ENCODE measurements at places on chromosomes 2 and 18. TPM values are rescaled to one million over a fixed set of nuclear protein-coding genes. Genes with fewer than 3 reads are reported as not detected.

SNORC gene
- total RNA-seq: 1.7 TPM

MC5R gene
- not detected for total RNA-seq

APCDD1 gene
- total RNA-seq: not detected

GKN1 gene
- not detected for total RNA-seq

DNER gene
- not detected for total RNA-seq

PRKAG3 gene
- total RNA-seq: not detected

SP5 gene
- total RNA-seq: not detected

RGPD8 gene
- total RNA-seq: 14.7 TPM

ARHGEF33 gene
- 0.34 TPM for total RNA-seq

GRCh38 chr18:50820901-50821520, 1.2 kb upstream of the MRO start:
- no peaks in the 10 kb centered on the region for H3K4me1 ChIP-seq
- no peak overlapping the region for H3K27ac ChIP-seq
- no peak for DNase-seq
- no peaks in the 10 kb centered on the region for H3K27me3 ChIP-seq
- H3K4me3 ChIP-seq: no peak overlapping the region
- no peaks in the 10 kb centered on the region for H3K36me3 ChIP-seq

GRCh38 chr2:74559912-74560311, 5.4 kb downstream of the DOK1 start:
- peaks cover 4% of the 10 kb centered on the region for H3K36me3 ChIP-seq
- DNase-seq: no peak
- H3K27ac ChIP-seq: no peak overlapping the region
- peaks cover 11% of the 10 kb centered on the region for H3K27me3 ChIP-seq

DNA sequence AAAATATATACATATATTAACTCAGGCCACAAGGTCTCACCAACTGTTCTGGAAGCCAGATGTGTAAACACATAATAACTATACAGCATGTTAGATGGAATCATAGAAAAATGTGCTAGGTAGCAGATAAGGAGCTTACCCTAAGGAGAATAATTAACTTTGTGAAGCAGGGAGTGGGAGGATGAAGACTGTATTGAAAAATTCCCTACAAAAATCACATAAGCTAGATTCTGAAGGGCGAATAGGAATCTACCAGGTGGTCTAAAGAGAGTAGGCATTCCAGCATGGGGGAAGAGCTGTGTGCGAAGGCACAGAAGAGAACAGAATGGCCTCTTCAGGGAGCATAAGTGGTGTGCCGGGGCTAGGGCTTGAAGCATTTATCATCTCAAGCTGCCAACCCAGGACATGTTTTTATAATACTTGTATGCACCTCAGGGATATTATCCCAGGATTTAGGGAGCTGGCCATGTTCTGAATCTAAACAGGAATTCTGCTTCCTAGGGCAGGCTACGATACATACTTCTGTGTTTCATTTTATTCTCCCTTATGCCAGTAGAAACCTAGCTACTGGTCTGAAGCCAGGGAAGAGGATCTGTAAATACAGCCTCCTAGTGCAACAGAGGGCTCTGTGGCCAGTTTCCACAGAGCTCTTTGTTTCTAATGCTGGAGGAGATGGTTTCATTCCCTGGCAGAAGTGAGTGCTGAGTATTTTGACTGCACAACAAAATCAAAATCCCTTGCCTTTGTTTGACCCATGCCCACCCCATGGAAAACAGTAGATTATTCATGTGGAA, 56.7 kb downstream of the NEMP2 start:
- H3K4me1 ChIP-seq: no peaks in the 10 kb centered on the region
- no peak for DNase-seq
- no peak overlapping the region for H3K4me3 ChIP-seq
- H3K36me3 ChIP-seq: peaks cover 18% of the 10 kb centered on the region
- H3K27me3 ChIP-seq: no peaks in the 10 kb centered on the region

GRCh38 chr2:70921839-70922234, 13.9 kb upstream of the ATP6V1B1 start:
- H3K4me3 ChIP-seq: no peak overlapping the region
- no peak for DNase-seq
- H3K36me3 ChIP-seq: no peaks in the 10 kb centered on the region
- H3K4me1 ChIP-seq: no peaks in the 10 kb centered on the region
- no peak overlapping the region for H3K27ac ChIP-seq
- H3K27me3 ChIP-seq: peaks cover 11% of the 10 kb centered on the region

DNA sequence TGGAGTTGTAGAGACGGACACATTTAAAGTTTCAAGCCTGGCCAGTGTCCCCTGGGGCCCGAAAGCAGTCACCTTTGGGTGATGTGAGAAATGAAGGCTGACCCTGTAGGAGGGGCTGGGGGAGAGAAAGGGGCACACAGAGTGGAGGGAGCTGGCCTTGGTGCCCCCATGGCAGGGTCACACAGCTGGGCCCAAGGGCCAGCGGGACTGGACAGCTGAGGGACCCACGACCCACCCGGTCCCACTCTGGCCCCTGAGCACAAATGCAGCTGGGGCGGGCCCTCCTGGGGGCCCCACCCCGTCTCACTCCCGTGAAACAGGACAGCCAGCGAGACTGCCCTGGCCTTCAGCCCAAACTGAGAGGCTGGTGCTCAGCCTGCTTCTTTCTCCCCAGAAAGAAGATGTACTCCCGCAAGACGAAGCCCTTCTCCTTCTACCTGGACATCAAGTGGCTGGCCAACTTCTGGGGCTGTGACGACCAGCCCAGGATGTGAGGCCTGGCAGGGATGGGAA, 6.1 kb downstream of the AGXT start:
- no peak overlapping the region for H3K27ac ChIP-seq
- H3K27me3 ChIP-seq: no peaks in the 10 kb centered on the region
- H3K4me3 ChIP-seq: no peak overlapping the region
- no peaks in the 10 kb centered on the region for H3K36me3 ChIP-seq
- no peaks in the 10 kb centered on the region for H3K4me1 ChIP-seq

DNA sequence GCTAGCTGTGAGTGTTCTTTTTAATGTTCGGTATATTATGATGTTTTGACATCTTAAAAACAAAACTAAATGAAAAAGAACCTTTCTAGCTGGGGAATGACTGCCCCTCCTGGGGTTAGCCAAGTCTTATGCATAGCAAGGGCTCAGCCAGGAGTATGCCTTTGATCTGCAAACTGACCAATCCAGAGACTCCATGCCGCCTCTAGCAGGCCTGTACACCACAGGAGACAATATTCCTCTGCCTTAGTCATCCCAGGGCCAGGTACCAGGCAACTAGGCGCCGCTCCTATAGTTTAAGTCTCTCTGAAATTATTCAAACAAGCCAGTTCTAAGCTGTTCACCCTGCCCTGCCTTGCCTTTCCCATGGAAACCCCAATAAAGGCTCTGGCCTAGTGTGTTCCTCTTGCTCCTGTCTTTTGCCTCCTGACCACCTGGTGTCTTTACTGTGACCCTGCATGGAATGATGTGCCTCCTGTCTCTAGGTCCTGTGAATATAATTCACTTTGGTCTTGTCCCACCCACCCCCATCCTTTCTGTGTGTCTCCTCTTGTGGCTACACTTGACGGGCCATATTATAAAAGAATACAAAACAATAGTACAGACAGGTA, 52.0 kb upstream of the CHN1 start:
- no peaks in the 10 kb centered on the region for H3K4me1 ChIP-seq
- no peaks in the 10 kb centered on the region for H3K27me3 ChIP-seq
- H3K4me3 ChIP-seq: no peak overlapping the region
- no peak for DNase-seq
- H3K36me3 ChIP-seq: peaks cover 9% of the 10 kb centered on the region

DNA sequence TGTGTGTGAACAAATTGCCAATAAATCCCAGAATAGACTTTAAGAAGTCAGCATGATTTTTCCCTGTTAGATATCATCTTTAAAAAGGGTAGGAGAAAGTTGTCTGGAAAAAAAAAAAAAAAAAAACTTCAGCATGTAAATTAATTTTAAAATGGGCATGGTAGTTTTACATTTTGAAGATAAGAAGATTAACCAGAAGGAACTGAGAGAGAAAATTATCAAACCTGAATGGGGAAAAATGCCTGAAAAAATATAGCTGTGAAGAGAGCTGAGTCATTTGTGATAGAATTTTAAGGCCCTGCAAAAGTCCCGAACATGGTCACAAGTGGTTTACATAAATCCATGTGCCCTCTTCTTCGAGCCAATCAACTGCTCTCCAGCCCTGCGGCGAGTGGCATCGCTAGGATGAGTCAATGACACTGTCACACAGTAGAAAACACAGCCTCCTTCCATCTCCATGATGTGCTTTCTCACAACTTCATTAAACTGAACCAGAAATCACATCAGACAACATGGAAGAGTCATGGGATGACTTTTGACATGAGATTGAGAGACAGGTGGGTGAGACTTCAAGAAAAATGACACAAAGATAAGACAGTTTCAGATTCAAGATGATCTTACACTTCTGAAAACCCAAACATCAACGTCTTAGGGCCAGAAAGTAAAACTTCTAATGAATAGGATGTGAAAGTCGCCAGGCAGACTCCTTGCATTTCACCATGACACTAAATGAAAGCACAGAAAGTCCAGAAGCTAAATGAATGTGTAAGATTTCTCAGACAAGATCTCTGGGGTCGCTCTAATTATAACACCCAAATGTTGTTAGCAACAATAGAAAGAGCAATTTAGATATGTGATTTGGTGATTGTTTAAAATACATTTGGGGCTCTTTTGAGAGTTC, 273.0 kb upstream of the ID2 start:
- peaks cover 34% of the 10 kb centered on the region for H3K4me1 ChIP-seq
- DNase-seq: peak; percentile 91
- peak overlapping the region; percentile 0 for H3K4me3 ChIP-seq
- H3K27ac ChIP-seq: peak overlapping the region; percentile 79
- H3K36me3 ChIP-seq: no peaks in the 10 kb centered on the region
- no peaks in the 10 kb centered on the region for H3K27me3 ChIP-seq

DNA sequence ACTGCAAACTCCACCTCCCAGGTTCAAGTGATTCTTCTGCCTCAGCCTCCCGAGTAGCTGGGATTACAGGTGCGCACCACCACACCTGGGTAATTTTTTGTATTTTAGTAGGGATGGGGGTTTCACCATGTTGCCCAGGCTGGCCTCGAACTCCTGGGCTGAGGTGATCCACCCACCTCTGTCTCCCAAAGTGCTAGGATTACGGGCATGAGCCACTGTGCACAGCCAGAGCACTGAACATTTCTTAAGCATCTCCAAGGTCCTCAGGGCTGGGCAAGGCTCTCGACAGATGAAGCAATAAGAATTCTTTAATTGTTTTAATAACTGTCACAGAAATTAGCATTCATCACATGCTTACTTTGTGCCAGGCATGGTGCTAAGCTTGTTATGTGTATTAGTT, 4.1 kb downstream of the ATOH8 start:
- H3K4me1 ChIP-seq: peaks cover 13% of the 10 kb centered on the region
- no peak overlapping the region for H3K4me3 ChIP-seq
- peaks cover 49% of the 10 kb centered on the region for H3K27me3 ChIP-seq
- no peak for DNase-seq
- no peaks in the 10 kb centered on the region for H3K36me3 ChIP-seq

- DNase-seq: no peak
- no peaks in the 10 kb centered on the region for H3K4me1 ChIP-seq
- no peaks in the 10 kb centered on the region for H3K27me3 ChIP-seq
Observed at GRCh38 chr2:209496586-209496982, 72.7 kb downstream of the MAP2 start.

GRCh38 chr2:38742797-38743559, 8.2 kb downstream of the SRSF7 start:
- H3K27me3 ChIP-seq: no peaks in the 10 kb centered on the region
- peaks cover 65% of the 10 kb centered on the region for H3K36me3 ChIP-seq
- H3K4me1 ChIP-seq: peaks cover 79% of the 10 kb centered on the region
- H3K27ac ChIP-seq: peak overlapping the region; percentile 66

DNA sequence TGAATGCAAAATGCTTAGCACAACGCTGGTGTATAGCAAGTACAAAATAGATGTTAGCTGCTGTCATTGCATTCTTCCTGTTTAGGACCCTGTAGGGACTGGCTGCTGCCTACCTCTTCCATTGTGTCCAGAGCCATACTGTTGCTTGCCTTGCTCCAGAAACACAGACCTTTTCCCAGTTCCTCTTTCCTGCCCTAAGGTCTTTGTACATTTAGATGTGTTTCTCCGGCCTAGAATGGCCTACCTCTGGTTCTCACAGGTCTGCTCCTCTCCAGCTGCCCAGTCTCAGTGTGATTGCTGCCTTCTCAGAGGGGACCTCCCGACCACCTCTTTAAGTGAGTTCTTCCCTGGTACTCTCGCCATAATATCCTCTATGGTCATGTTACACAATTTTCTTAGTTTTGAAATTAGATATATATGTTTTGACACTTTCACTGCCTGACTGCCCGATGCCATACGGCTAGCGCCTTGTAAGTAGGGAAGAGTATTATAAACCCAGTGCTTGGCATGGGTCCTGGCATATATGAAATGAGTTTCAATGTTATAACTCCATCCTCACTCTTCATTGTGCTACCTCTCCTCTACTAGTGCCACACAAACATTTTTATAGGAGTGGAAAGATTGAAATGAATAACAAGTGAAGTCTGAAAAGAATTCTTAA, 48.3 kb downstream of the RFTN2 start:
- no peak overlapping the region for H3K27ac ChIP-seq
- DNase-seq: no peak
- no peaks in the 10 kb centered on the region for H3K36me3 ChIP-seq
- no peak overlapping the region for H3K4me3 ChIP-seq
- no peaks in the 10 kb centered on the region for H3K4me1 ChIP-seq

GRCh38 chr2:65436824-65437221, 4.4 kb upstream of the SPRED2 start:
- peaks cover 13% of the 10 kb centered on the region for H3K4me1 ChIP-seq
- peaks cover 38% of the 10 kb centered on the region for H3K27me3 ChIP-seq
- peak overlapping the region; percentile 82 for H3K4me3 ChIP-seq
- peak overlapping the region; percentile 51 for H3K27ac ChIP-seq

DNA sequence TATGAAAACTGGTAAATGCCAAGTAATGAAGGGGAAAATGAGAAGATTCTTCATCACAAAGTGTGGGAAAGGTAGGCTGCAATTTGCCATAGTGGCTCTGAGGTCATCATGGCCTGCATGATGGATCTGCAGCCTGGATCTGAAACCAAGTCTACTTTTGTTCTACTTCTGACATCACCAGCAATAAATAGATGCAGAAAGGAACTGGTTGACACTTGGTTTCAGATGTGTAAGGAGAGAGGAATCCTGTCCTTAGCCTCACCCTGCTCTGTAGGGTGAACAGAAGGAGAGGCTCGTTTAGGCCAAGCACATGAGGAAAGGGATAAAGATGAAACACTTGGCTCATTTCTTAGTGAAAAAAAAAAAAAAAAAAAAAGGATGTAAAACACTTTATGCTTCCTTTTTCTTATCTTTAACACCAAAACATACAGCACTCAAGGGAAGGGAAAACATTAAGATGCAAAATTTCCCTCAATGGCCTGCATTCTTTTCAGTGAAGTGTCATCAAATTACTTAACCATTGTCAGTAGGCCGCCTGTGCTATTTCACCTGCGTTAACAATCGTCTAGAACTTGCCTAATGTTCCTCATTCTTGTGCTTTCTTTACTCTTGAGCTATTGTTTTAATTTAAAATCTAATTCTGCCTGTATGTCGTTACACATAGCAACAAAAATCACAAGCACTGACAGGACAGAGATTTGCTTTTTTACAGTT, 3.9 kb downstream of the NEB start:
- H3K4me3 ChIP-seq: no peak overlapping the region
- no peak for DNase-seq
- H3K27ac ChIP-seq: no peak overlapping the region
- no peaks in the 10 kb centered on the region for H3K36me3 ChIP-seq
- H3K27me3 ChIP-seq: no peaks in the 10 kb centered on the region

- H3K4me1 ChIP-seq: peaks cover 16% of the 10 kb centered on the region
- peak overlapping the region; percentile 15 for H3K27ac ChIP-seq
- H3K4me3 ChIP-seq: no peak overlapping the region
Observed at GRCh38 chr2:9984217-9984739, 32.8 kb downstream of the GRHL1 start.

- no peak overlapping the region for H3K27ac ChIP-seq
- H3K4me3 ChIP-seq: no peak overlapping the region
- DNase-seq: no peak
Observed at GRCh38 chr2:69559442-69560146, 83.9 kb downstream of the AAK1 start.
